Activated CD4-positive, alpha-beta T cell treated with anti-CD3 and anti-CD28 coated beads, Interleukin-2, amount 10 ng/mL, durations not matched to agents 7 days and 5 days (primary cell): ENCODE measurements at places on chromosomes 4 and X.
A peak's percentile ranks its signal among the peaks of the same experiment; 100 is the strongest.

DNA sequence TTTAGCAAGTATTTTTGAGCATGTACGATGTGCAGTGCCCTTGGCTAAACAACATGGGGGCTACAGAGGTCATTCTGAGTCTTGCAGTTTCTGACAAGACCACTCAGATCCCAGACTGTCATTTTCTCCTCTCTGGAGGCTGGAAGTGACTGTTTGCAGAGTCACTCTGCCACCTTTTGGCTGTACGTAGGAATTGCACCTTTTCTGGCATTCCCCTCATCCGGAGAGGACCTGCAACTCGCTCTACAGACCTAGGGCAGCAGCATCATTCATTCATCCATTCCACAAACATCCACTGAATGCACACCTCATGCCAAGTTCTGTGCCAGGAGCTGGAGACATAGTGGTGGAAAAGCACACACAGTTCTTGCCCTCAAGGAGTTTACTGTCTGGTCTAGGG, 160.4 kb upstream of the GPR101 start:
- no peaks in the 10 kb centered on the region for H3K36me3 ChIP-seq
- no peak overlapping the region for H3K4me3 ChIP-seq
- DNase-seq: peak; percentile 19
- peaks cover 2% of the 10 kb centered on the region for H3K27me3 ChIP-seq
- H3K27ac ChIP-seq: no peak overlapping the region

DNA sequence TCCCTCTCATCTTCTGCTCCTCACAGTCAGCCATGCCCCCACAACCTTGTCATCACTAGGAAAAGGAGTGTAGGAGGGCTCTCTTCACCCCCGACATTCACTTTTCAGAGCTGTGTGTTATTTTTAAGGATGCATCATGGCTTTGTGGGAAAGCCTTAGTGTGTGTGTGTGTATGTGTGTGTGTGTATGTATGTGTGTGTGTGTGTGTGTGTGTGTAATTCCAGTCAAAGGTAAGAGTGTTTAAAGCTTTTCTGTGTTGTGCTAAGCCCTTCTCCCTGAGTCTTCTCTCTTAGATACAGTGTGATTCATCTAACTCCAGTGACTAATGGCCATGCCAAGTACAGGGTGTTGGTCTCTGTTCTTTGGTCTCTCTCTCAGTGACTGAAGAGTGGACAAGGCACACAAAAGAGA, 76.6 kb downstream of the CHIC2 start:
- DNase-seq: no peak
- no peak overlapping the region for H3K27ac ChIP-seq
- H3K36me3 ChIP-seq: no peaks in the 10 kb centered on the region
- no peak overlapping the region for H3K4me3 ChIP-seq
- H3K27me3 ChIP-seq: no peaks in the 10 kb centered on the region

DNA sequence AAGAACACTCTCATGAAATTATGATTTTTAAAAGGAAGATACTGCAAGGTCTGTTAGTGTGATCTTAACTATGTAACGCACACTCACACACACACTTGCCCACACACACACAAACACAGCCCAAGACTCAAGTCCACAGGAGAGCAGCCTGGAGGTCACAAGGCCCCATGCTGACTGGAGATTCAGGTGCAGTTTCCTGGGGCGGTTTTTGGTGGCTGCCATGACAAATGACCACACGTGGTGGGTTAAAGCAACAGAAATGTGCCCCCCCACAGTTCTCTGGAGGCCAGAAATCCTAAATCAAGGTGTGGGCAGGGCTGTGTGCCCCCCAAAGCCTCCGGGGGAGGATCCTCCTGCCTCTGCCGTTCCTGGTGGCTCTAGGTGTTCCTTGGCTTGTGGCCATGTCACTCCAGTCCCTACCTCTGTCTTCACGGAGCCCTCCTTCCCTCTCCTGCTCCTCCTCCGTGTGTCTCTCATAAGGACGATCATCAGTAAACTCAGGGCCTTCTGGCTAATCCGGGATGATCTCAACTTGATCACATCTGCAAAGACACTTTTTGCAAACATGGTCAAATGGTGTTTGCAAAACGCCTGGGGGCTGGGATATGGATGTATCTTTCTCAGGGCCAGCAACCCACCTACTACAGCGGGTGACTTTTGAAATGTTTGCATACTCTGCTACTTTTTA, 9.7 kb upstream of the HTRA3 start:
- peaks cover 1% of the 10 kb centered on the region for H3K27me3 ChIP-seq
- H3K27ac ChIP-seq: no peak overlapping the region
- H3K4me1 ChIP-seq: no peaks in the 10 kb centered on the region
- H3K4me3 ChIP-seq: no peak overlapping the region
- H3K36me3 ChIP-seq: no peaks in the 10 kb centered on the region

- H3K27me3 ChIP-seq: peaks cover 6% of the 10 kb centered on the region
- no peak overlapping the region for H3K4me3 ChIP-seq
- DNase-seq: no peak
- H3K27ac ChIP-seq: no peak overlapping the region
- H3K4me1 ChIP-seq: peaks cover 4% of the 10 kb centered on the region
- H3K36me3 ChIP-seq: no peaks in the 10 kb centered on the region
These were observed 134.4 kb downstream of the SMIM20 start for GRCh38 chr4:26048378-26048882.

DNA sequence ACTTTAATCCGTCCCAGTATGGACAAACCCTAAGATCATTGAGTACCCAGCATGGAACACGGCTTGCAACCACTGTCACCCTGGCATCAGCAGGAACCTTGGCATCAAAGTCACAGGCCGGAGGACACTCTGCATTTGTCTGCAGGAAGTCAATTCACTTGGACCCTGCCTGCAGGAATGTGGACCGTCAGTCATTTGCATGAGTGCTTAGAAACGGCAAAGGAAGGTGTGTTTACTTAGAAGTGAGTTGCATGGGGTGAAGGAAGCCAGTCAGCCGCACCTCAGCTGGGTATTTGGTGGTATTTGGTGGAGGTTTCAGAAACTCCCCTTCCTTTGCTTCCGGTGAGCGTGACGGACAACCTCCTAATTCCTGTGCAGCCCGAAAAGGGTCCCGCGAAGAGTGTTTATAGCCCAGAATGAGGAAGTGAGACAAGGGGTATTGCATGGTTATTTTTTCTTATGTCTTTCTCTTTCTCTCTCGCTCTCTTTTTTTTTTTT, 15.5 kb downstream of the P2RY8 start:
- no peaks in the 10 kb centered on the region for H3K27me3 ChIP-seq
- peak overlapping the region; percentile 67 for H3K4me3 ChIP-seq

- no peak for DNase-seq
- peak overlapping the region; percentile 78 for H3K27ac ChIP-seq
- peaks cover 60% of the 10 kb centered on the region for H3K4me1 ChIP-seq
- peak overlapping the region; percentile 25 for H3K4me3 ChIP-seq
- H3K27me3 ChIP-seq: no peaks in the 10 kb centered on the region
- H3K36me3 ChIP-seq: peaks cover 2% of the 10 kb centered on the region
These were observed 40.2 kb downstream of the SH3KBP1 start for GRCh38 chrX:19846995-19847790.

DNA sequence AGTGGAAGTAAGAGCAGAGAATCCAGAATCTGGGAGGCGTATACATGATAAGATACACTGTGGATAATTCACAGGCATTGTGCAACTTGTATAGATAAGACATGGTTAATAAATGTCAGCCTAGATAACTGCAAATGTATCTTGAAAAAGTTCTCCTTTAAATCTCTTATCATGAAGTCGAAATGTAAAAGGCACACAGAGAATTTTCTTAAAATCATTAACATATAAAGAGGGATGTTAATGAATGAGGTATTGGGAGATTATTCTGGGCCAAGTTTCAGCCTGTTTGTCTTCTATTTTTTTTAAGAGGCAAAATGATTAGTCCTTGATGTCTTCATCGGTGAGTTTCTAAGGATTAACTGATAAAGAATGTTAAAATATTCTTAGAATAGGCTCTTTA, 835 bp downstream of the TDO2 start:
- peaks cover 4% of the 10 kb centered on the region for H3K4me1 ChIP-seq
- H3K27ac ChIP-seq: no peak overlapping the region
- no peak overlapping the region for H3K4me3 ChIP-seq
- H3K36me3 ChIP-seq: no peaks in the 10 kb centered on the region

GRCh38 chr4:106810122-106810521, 226.0 kb downstream of the DKK2 start:
- no peak for DNase-seq
- H3K4me3 ChIP-seq: no peak overlapping the region
- no peaks in the 10 kb centered on the region for H3K27me3 ChIP-seq
- no peak overlapping the region for H3K27ac ChIP-seq
- no peaks in the 10 kb centered on the region for H3K4me1 ChIP-seq

DNA sequence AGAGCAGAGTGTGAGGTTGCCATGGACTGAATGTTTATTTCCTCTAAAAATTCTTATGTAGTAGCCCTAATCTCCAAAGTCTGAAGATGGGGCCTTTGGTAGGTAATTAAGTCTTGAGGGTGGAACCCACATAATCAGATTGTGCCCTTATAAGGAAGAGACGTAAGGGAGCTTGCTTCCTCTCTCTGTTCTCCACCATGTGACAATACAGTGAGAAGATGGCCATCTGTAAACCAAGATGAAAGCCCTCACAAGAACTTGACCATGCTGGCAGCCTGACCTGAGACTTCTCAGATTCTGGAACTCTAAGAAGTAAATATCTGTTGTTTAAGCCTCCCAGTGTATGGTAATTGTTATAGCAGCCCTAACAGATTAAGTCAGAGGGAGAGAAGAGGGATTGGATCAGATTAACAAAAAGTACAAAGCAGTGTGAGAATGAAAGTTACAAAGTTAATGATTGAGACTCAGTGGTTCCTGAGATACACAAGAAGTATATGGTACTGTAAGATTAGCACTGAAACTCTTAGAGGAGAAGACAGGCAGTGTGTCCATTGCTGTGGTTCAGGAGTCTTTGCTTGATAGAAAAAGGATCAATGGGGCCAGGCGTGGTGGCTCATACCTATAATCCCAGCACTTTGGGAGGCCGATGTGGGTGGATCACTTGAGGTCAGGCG, 82.5 kb upstream of the GC start:
- no peak overlapping the region for H3K27ac ChIP-seq
- DNase-seq: no peak
- H3K4me1 ChIP-seq: no peaks in the 10 kb centered on the region
- H3K4me3 ChIP-seq: no peak overlapping the region
- H3K27me3 ChIP-seq: no peaks in the 10 kb centered on the region

DNA sequence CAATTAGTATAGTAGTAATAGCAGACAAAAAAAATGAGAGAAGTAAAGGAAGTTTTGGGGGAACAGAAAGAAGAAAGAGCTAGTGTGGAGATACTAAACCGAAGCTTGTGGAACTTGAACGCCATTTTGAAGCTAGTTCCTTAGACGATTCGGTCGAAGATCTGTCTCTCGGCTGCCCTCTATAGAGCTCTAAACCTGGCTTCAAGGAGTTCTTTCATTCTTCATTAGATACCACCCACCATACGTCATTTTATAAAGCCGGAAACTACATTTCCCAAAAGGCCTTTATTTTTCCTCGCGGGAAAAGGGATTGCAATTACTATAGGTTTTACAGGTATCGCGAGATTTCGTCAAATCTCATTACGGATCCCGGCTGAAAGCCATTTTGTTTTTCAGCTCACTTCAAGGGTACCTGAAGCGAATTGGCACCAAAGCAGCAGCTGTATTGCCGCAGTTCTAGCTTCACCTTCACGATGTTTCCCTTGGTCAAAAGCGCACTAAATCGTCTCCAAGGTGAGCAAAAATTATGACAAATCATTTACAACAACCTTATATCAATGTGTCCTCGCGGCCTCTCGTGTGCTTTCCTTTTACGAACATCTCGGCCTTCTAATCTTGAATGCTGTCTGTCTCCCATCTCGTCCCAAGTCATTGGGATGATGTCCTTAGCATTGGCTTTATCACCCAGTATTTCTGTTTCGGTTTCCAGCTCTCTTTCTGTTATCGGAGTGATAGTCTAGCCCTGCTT, at the start of gene COX7B:
Gene COX7B (plus strand): TSS at position 388 of the 748 bp plus-strand sequence. CDS start 86 bp downstream, at position 474.
- H3K27me3 ChIP-seq: no peaks in the 10 kb centered on the region
- H3K4me1 ChIP-seq: peaks cover 22% of the 10 kb centered on the region
- peak within 1 kb of the TSS; percentile 90 for H3K4me3 ChIP-seq
- peaks cover 20% of the 10 kb centered on the region for H3K36me3 ChIP-seq
- DNase-seq: peak; percentile 83
- peak within 1 kb of the TSS; percentile 94 for H3K27ac ChIP-seq

- no peak overlapping the region for H3K27ac ChIP-seq
- H3K4me1 ChIP-seq: peaks cover 23% of the 10 kb centered on the region
- no peak overlapping the region for H3K4me3 ChIP-seq
These were observed 83.4 kb downstream of the TMEM164 start for GRCh38 chrX:110086162-110086915.

DNA sequence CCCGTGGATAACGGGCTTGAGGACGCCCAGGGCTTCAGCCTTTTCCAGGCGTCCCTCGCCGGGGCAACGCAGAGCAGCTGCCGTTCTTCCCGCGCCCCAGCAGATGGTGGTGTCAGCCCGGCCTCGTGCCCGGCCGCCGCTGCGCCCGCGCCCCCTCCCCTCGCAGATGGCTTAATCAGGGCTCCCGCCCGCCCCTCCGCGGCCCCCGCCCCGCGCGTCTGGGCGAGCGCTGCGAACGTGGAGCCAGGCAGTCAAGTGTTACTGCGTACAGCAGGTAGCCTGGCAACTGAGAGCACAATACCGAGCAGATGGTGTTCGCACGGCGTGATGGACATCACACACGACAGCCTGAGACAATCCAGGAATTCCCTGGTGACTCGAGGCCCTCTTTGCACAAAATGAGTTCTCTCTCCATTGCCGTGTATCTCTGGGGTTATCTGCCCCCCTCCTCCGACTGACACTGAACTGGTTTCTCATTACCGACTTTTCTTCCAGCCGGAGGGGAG, 69.3 kb downstream of the MGST2 start:
- peaks cover 12% of the 10 kb centered on the region for H3K4me1 ChIP-seq
- H3K27ac ChIP-seq: no peak overlapping the region
- H3K36me3 ChIP-seq: no peaks in the 10 kb centered on the region
- peaks cover 39% of the 10 kb centered on the region for H3K27me3 ChIP-seq
- H3K4me3 ChIP-seq: peak overlapping the region; percentile 55

GRCh38 chr4:163868445-163868844, 374.0 kb downstream of the TMA16 start:
- H3K36me3 ChIP-seq: no peaks in the 10 kb centered on the region
- no peak for DNase-seq
- no peaks in the 10 kb centered on the region for H3K4me1 ChIP-seq
- no peaks in the 10 kb centered on the region for H3K27me3 ChIP-seq
- no peak overlapping the region for H3K4me3 ChIP-seq

GRCh38 chr4:109994415-109994827, 81.7 kb downstream of the EGF start:
- no peak overlapping the region for H3K27ac ChIP-seq
- peaks cover 23% of the 10 kb centered on the region for H3K4me1 ChIP-seq
- peaks cover 5% of the 10 kb centered on the region for H3K27me3 ChIP-seq
- H3K36me3 ChIP-seq: no peaks in the 10 kb centered on the region
- no peak overlapping the region for H3K4me3 ChIP-seq
